ENCODE measurements at places on chromosomes 2 and 18.

DNA sequence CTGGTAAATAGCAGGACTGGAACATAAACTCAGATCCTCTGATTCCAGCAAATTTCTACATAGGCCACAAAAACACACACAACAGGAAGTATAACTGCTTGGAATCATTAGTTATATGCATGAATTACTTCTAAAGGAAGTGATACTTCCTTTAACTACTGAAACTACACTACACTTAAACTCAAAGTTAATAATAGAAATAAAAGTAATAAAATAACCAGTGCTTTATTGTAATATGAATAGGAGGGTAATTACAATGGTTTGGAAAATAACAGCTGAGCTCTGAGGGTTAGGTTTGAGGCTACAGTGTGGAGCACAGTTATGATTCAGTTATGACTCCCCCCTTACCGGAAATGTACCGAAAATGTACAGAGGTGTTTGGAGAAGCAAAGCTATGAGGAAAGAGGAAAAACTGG is 18.5 kb upstream of the POLI start:
- DNase-seq, result no peak

DNA sequence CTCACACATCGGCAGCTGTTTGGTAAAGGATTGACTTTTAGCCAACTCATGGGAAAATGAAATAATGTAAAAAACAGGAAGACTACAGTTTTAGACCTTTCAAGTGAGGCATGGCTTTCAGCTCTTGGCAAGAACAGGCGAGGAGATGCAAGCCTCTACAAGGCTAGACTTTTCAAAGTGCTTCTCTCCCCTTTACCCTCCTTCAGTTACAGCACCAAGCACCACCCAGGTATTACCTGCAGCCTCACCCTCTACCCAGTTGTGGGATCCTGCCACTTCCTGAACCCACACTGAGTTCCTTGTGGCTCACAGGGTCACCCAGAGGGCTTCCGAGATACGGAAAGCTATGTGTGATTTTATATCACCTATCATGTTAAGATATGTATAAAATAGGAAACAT is 14.7 kb downstream of the UGT1A10 start:
- no peak for DNase-seq

DNA sequence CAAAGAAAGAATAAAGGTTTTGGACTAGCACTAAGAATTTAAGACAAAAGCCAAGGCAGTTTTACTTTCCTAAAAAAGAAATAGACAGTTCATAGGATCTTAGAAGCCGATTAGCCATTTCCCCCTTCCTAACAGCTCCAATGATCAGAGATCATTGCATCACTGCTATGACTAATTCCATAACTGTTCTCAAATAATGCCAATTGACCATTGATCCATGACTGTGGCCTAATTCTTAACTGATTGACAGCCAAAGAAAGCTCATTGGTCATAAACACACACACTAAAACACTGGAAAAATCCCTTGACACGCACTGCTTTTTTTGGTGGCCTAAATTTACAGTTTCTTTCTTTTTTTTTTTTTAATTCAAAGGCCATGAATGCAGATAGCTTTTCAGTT is 345.0 kb upstream of the ACVR2A start:
- no peak for DNase-seq

DNA sequence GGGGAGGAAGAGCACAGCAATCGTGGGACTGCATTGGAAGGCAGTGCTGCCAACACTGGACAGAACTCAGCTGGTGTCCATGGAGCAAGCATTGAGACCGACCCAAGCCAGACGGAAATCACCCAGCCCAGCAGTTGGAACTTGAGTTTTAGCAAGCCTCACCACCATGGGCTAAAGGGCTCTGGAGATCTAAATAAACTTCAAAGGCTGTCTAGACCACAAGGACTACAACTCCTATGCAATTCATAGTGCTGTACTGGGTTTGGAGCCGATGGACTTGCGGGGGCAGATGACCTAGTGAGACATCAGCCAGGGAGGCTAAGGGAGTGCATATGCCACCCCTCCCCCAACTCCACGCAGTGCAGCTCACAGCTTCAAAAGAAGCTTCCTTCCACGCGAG is 243.6 kb upstream of the SLC39A10 start:
- no peak for DNase-seq
